AG04450 (cell line): ENCODE measurements at places on chromosomes 5 and 9. TPM values are rescaled to one million over a fixed set of nuclear protein-coding genes. Genes with fewer than 3 reads are reported as not detected.

DNA sequence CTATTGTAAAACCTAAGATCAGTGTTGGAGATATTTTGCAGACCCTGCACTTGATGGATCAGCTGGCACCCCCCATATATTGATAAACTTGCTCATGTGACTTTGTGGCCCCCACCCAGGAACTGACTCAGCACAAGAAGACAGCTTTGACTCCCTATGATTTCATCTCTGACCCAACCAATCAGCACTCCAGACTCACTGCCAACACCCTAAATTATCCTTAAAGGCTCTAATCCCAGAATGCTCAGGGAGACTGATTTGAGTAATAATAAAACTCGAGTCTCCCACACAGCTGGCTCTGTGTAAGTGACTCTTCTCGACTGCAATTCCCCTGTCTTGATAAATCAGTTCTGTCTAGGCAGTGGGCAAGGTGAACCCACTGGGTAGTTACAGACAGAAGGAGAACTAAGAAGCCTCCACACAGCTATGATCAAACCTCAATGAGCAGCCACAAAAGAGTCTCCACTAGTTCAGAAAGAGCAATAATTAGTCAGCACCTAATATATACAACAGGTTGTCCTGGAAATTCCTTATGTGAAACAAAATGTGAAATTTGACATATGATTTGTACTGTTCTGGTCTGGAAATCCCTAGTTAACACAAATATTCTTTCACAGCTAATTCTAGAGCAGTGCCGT, 52.2 kb downstream of the ACTL7B start:
- DNase-seq, result no peak

GRCh38 chr5:35253582-35253981, 23.3 kb upstream of the PRLR start:
- DNase-seq, result no peak

DNA sequence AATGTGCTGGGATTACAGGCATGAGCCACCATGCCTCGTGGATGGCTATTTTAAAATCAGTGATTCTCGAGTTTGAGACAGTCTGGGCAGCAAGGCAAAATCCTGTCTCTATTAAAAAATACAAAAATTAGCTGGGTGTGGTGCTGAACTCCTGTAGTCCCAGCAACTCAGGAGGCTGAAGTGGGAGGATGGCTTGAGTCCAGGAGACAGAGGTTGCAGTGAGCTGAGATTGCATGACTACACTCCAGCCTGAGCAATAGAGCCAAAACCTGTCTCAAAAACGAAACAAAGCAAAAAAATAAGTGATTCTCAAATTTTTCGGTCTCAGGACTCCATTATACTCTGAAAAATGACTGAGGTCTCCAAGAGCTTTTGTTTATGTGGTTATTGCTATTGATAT, 47.9 kb upstream of the HSPA9 start:
- no peak for DNase-seq

DNA sequence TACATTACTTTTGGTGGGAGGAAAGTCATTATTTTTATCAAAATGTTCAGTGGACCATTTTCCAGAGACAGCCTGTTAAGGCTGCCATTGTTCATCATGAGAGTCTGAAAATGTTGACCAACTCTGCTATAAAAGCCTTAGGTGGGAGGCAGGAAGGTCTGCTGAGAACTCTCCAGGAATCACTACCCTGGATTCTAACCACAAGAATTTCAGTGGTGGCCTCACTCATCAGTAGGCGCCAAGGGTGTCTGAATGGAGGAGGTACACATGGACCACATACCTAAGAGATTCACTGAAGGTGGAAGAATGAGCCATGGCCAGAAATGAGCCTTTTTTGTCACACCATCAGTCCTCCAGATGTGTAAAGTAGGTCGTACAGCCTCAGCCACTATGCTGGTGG, 21.0 kb upstream of the TLX3 start:
- no peak for DNase-seq

GRCh38 chr9:96245399-96245798, 56.6 kb downstream of the HSD17B3 start:
- DNase-seq, result no peak

- DNase-seq, result no peak
Observed at GRCh38 chr5:56814361-56814962, 887 bp upstream of the MAP3K1 start.

GRCh38 chr9:125435776-125436612, 174.4 kb downstream of the GAPVD1 start:
- no peak for DNase-seq

DNA sequence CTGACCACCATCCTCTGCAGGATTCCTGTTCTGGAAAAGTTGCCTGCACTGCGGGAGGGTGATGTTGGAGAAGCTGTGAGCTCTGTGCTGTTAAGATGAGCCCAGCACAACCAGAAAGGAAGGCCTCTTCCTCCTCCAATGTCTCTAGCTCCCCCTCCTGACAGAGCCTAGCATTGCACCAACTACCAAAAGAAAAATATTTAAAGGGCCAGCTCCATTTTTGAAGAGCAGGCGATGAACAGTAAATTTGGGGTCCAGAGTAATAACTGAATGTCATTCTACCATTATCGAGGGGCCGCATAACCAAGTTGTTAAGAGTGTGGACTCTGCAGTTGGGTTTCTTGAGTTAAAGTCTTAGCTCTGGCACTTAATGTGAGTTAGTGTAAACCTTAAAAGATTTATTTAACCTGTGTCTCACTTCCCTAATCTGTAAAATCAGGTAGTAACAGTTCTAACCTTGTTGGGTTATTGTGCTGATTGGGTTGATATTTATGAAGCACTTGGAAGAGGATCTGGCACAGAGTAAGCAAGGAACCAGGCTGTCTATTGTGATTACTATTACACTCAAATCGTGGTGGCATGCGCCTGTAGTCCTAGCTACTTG, 3.9 kb downstream of the TEX53 start:
- DNase-seq, result peak; percentile 55

DNA sequence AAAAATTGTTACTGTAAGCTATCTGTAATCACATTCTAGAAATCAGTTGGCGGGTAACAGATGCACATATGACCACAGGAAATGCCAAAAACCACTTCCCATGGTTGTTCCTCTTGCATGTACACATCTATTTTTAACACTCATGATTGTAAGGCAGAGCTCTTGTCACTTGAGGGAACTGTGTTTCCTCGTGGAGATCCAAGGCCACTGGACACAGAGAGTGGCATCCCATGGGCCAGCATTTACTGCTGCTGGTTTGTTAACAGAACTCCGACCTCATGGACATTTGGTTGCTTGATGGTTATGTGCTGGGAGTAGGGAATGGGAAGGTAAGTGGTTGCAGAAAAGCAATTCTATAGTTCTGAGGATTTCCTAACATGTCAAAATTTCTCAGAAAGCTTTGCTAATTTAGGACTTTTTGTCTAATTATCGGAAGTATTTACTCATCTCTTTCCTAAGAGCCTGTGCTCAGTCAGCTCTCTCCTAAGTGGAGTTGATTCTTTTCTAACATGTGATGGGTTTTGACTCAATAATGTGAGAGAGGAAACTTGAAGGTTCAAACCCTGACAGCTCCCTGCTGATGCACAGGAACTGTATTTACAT, 202.0 kb upstream of the NR3C1 start:
- no peak for DNase-seq

Gene PNPLA7
- polyA plus RNA-seq, result 0.26 and 0.42 TPM in 2 replicates

Gene CD74
- polyA plus RNA-seq, result 2.9 and 4.9 TPM in 2 replicates

Gene DNAH5
- polyA plus RNA-seq, result 9.9 and 12.4 TPM in 2 replicates

Gene SLC46A2
- not detected in 2 replicates for polyA plus RNA-seq

Gene PCDH1
- polyA plus RNA-seq, result 0.11 and 0.12 TPM in 2 replicates
